Right kidney (tissue), 9 donors: ENCODE measurements at places on chromosomes 6 and 20.

GRCh38 chr6:70638468-70638867 is 29.2 kb upstream of the SMAP1 start:
- DNase-seq, result no peak

DNA sequence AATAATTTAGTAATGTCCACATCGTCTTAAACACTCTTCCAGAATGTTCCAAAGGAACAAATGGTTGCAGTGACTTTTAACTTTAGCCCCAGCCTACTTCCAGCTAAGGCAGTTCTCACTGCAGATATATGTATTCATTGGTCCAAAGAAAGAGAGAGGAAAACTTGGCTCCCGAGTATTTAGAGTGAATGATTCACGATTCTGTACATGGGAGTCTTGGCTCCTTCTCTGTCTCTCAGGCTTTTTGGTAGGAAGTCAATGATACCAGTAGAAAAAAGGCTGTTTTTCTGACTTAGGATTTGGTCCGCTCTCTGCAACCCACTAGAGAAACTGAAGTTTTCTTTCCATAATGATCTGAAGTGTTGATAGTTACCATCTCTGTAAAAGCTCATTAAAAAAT is 38.6 kb downstream of the E2F3 start:
- no peak for DNase-seq

DNA sequence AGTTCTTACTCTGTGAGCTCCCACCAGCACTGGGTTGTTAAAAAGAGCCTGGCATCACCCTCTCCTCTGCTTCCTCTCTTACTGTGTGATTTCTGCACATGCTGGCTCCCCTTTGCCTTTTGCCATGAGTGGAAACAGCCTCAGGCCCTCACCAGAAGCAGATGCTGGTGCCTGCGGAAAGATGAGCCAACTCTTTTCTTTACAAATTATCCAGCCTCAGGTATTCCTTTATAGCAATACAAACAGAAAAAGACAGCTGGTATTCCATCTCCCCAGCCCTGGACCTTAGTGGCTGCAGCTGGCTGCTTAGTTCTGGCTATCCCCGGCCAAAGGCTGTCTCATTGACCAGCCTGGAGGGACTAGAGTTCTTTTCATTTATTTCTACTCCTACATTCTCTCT is 129.1 kb downstream of the IMPG1 start:
- no peak for DNase-seq

DNA sequence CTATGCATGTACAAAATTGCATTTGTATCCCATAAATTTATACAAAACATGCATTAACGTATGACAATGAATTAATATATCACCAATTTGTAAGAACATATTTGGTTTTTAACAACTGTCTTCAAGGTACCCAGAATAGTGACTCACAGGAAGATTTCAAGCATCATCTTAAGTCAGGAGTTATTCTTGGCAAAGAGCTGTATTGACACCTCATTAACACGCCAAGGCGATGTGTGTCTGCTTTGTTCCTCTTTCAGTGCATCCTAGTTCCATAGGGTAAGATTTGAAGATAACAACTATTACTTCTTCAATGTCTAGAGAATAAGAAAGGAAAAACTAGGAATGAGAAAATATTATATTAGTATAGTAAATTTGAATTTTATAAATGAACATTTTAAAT is 35.8 kb upstream of the TPD52L1 start:
- DNase-seq, result no peak

DNA sequence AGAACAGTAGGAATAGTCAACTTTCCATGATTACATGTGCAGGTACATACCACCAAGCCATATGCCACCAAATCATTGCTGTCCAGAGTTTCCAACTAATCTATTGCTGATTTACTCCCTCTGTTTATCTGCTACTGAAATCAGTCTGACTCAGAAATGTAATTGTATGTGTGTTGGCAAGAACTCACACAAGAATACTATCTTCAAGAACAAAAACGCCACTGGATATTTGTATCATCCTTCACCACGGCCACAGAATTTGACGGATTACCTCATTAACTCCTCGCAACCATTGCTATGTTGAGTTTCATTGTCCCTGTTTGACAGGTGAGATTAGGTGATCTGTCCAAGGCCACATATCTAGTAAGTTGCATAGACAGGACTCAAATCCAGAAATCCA is 159.2 kb downstream of the GMPR start:
- DNase-seq, result no peak

- DNase-seq, result no peak
Observed at GRCh38 chr6:165634101-165634880, 28.8 kb downstream of the PDE10A start.

- DNase-seq, result no peak
Observed at GRCh38 chr20:23200413-23200812, 114.3 kb upstream of the CD93 start.

- no peak for DNase-seq
Observed at GRCh38 chr6:160462551-160463109, 114.5 kb downstream of the SLC22A3 start.

GRCh38 chr6:167402195-167402686 is 77.4 kb downstream of the TTLL2 start:
- no peak for DNase-seq

DNA sequence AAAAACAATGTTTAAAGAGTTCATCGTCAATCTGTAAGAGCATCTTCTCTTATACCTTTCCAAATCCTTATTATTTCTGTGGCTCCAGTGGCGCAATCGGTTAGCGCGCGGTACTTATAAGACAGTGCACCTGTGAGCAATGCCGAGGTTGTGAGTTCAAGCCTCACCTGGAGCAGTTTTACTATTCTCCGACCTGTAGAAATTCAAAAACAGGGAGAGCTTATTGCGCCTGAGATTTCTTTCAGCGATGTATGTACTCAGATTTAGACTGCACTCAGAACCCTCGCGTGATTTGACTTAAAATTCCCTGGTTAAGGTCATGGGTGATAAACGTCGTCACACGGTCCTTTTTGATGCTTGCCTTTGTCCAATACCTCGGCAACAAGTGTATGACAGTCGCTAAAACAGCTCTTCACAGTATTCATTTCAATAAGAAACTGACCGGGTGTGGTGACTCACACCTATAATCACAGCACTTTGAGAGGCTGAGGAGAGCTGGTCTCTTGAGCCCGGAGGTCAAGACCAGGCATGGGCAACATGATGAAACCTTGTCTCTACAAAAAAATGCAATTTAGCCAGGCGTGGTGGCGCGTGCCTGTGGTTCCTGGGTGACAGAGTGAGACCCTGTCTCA is 11.9 kb downstream of the GPX5 start:
- no peak for DNase-seq

DNA sequence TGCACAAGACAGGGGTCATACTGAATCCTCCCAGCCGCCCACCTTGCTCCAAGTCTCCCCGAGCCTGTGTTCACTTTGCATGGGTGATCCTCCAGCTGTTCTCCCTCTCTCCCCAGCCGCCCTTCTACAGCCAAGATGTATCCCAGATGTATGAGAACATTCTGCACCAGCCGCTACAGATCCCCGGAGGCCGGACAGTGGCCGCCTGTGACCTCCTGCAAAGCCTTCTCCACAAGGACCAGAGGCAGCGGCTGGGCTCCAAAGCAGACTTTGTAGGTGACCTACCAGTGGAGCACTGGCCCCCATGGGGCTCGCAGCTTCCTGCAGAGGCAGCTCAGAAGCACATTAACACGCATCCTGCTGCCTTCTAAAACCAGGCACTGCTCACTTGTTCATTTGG is 14.6 kb upstream of the IFT52 start:
- DNase-seq, result no peak

- no peak for DNase-seq
Observed at GRCh38 chr6:147715035-147715434, 206.5 kb downstream of the SAMD5 start.

- no peak for DNase-seq
Observed at GRCh38 chr20:22368235-22368634, 216.1 kb downstream of the FOXA2 start.

- no peak for DNase-seq
Observed at GRCh38 chr6:165227644-165228329, 81.6 kb downstream of the C6orf118 start.

GRCh38 chr6:35727231-35727934 is 9.4 kb upstream of the ARMC12 start:
- no peak for DNase-seq

- no peak for DNase-seq
Observed at GRCh38 chr20:62688855-62689460, 19.7 kb upstream of the NTSR1 start.

DNA sequence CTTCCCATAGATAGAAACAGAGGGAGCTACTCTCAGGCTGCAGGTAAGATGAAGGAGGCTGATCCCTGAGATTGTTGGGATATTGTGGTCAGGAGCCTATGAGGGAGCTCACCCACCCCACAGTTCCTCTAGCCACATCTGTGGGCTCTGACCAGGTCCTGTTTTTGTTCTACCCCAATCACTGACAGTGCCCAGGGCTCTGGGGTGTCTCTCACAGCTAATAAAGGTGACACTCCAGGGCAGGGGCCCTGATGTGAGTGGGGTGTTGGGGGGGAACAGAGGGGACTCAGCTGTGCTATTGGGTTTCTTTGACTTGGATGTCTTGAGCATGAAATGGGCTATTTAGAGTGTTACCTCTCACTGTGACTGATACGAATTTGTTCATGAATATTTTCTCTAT is 2.8 kb downstream of the HLA-F start:
- DNase-seq, result no peak

GRCh38 chr6:8047541-8048292 is 16.5 kb downstream of the BLOC1S5 start:
- DNase-seq, result no peak

DNA sequence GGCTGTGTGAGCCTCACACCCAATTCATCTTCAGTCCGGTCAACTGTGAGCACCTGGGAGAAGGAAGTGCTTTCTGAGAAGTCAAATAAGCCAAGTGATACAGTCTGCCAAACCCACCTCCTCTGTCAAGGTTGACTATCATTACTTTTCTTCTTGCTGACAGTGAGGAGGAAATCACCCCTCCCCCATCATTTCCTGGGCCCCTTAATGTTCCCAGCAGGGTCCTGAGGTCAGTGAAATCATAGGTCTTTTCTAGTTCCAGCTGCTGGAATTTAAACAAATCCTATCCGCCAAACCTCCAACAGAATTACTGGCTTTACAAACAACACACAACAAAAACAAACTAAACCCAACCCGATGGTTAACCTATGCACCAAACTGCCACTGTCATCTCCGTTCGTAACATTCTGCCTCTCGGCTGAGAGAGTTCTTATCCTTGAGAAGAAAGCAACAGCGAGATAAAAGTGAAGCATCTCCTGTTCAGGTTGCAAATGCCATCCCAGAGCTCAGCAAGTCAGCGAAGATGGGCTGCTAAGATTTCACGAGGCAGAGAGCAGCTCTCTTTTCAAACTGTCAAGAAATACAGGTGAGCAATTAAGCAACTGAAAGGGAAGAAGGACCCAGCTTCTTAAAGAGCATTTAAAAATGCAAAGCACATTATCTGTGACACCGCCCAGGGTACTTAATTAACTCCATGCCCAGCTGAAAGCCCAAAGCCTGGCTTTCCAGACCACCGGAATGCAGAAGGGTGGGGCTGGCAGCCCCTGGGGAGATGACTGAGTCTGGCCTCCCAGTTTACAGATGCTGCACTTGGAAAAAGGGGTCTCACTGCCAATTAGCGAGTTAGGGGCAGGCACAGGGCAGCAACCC is 24.7 kb downstream of the GFOD1 start:
- no peak for DNase-seq

DNA sequence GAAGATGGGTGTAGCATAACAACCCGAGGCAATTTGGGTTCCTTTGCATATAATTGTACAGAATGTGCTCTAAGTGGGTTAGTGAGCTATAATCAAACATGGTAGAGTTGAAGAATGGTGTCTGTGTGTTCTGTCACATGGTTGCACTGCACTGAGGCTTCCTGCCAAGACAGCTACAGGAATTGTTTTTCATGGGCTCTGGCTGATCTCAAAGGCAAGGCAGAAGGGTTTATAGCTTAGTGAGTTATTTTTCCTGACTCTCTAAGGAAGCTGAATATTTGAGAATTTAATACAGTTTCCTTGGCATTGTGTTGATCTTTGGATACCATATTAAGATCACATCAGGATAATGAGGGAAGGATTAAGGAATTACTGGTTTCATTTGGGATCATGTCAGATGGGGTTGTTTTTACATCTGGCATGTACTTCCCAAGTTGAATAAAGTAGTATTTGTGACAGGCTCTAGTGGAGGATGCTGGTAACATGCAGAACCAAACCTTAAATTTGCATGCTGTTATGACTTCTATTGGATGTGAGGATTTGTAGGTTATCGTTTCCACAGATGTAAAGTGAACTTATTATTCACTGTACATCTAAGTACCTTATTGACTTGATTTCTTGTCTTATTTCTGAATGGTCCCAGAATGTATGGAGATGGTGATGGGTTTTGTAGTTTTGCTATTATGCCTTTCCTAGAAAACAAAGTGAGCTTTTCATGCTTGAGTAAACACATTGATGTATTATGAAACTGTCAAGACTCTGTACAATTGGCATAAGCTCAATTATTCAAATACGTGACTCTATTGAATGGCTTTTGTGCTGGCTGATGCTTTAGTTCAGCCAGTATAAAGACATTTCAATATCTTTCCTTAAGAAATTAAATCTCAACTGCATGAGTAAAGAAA is 43.3 kb downstream of the LRRC1 start:
- DNase-seq, result no peak

GRCh38 chr20:18496740-18497592 is at the start of gene RBBP9:
Gene RBBP9 (minus strand): TSS chr20:18497225. CDS start chr20:18497167, 58 bp downstream.
- peak; percentile 90 for DNase-seq

- DNase-seq, result peak; percentile 84
Observed at GRCh38 chr6:4647414-4648365, 128.5 kb upstream of the CDYL start.

DNA sequence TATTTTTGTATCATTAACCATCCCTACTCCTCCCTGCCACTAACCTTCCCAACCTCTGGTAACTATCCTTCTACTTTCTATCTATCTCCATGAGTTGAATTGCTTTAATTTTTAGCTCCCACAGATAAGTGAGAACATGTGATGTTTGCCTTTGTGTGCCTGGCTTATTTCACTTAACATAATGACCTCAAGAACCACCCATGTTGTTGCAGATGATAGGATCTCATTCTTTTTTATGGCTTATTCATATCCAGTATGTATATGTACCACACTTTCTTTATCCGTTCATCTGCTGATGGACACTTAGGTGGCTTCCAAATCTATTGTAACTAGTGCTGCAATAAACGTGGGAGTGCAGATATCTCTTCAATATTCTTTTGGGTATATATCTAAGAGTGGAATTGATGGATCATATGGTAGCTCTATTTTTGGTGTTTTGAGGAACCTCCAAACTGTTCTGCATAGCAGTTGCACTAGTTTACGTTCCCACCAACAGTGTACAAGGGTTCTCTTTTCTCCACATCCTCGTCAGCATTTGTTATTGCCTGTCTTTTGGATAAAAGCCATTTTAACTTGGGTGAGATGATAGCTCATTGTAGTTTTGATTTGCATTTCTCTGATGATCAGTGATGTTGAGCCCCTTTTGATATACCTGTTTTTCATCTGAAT is 201.4 kb downstream of the ARHGAP18 start:
- DNase-seq, result no peak

- DNase-seq, result no peak
Observed at GRCh38 chr6:11767458-11767857, 11.1 kb downstream of the ADTRP start.

GRCh38 chr6:7911345-7911725 is 747 bp upstream of the TXNDC5 start:
- no peak for DNase-seq

- DNase-seq, result peak; percentile 6
Observed at GRCh38 chr6:13708736-13709135, 2.9 kb downstream of the RANBP9 start.

- DNase-seq, result peak; percentile 41
Observed at GRCh38 chr6:126804332-126805064, 314.0 kb upstream of the RSPO3 start.

GRCh38 chr6:144087789-144088426 is 7.5 kb downstream of the SF3B5 start:
- DNase-seq, result no peak
